Esophagus squamous epithelium (tissue), 5 donors: ENCODE measurements at places on chromosomes 7 and 10.

GRCh38 chr10:52216852-52217251, 97.2 kb upstream of the DKK1 start:
- no peak for DNase-seq

DNA sequence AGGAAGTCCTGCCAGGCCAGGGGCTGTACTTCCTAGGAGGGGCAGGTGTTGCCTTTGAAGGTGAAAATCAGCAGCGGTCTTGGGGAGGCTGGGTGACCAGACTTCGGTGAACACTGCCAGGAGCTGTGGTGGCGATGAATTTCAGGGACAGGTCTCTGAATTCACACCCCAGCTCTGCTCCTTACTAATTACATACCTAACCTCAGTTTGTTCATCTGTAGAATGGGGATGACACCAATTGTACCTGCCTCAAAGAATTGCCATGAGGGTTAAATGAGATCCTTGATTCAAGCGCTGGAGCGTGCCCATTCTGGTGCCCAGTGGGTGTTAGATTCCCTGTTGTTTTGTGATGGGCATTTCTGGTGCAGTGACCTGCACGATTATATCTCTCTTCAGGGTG, 102.8 kb downstream of the TACC2 start:
- DNase-seq = no peak

- no peak for DNase-seq
These were observed 8.0 kb downstream of the SUFU start for GRCh38 chr10:102511583-102512274.

GRCh38 chr7:149828357-149829309, 9.5 kb upstream of the ZNF862 start:
- no peak for DNase-seq

- no peak for DNase-seq
These were observed 434.4 kb downstream of the AUTS2 start for GRCh38 chr7:70032649-70033048.

DNA sequence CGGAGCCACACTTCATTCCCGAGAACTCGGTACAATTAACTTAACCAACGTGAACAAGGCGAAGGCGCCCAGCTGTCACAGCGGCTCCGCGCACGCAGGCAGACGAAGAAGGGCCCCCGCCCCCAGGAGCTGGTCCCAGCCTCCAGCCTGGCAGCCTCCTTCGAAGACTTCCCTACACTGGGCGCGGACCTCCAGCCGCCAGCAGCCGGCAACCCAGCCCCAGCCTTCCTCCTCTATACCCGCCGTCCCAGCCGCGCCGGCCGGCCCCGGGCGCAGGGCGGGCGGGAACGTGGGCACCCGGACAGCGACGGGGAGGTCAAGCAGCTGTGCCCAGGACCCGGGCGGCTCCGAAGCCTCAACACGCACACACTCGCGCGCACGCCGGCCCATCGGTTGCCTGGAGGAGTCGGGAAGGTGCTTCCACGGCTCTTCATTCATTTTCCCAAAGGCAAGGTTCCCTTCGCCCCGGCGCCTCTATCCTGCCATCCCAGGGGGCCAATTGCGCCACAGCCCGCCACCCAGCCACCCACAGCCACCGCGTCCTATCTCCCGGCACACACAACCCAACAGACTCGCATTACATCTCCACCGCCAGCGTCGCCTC, 1.6 kb downstream of the CHST15 start:
- DNase-seq = no peak

DNA sequence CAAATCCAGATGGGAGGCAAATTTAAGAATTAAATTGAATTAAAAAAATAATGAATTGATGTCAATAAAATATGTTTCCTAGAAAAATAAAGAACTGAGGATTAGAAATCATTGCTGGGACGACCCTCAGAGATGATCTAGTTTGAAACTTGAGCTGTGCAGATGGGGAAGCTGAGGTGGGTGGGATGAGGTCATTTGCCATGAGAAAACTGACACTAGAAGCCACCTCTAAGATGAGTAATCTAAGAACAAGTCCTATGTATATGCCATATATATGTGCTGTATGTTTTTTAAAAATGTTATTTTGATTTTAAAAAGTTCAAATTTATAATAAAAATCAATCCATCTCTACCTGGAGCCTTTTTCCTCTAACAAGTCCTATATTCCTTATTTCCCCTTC, 135.7 kb downstream of the RSU1 start:
- no peak for DNase-seq

DNA sequence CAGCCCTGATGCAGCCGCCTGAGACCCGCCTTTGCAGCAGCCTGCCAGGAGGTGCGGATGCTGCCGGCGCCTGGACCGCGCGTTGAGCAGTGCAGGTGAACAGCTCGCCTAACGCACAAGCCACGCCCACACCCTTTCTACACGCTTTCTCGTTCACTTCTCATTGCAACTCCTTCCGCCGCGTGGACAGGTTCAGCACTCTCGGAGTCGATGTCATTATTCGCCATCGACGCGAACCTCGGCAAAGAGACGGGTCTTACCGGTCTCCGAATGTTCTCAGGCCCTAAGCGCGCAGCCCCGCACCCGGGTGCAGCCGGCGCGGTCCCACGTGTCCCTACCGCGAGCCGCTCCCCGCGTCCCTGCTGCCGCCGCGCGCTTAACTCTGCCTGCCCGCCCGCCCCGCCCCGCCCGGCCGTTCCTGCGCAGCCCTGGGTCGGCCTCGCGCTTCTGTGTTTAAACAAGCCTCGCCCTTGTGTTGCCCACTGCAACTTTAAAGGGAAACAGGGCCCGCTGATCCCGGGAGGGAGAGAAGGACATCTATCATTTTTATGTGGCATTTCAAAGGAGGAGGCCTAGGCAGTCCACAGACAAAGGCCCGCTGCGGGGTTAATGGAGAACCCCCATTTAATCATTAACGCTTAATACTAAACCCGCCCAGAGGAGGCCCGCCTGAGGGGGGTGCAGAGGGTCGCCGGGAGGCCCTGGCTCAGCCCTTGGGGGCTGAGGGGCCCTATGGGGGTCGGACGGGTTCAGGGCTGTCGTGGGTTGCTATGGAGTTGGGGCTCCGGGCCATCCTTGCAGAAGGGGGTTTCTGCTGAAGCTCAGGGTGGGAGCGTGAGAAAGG, 128.5 kb downstream of the WDR11 start:
- DNase-seq = no peak

- no peak for DNase-seq
These were observed 365.4 kb downstream of the THSD7A start for GRCh38 chr7:11466517-11467105.

- DNase-seq = no peak
These were observed 570 bp upstream of the PRTFDC1 start for GRCh38 chr10:24952707-24953645.

GRCh38 chr7:94297397-94297838, 97.3 kb upstream of the COL1A2 start:
- DNase-seq = no peak

DNA sequence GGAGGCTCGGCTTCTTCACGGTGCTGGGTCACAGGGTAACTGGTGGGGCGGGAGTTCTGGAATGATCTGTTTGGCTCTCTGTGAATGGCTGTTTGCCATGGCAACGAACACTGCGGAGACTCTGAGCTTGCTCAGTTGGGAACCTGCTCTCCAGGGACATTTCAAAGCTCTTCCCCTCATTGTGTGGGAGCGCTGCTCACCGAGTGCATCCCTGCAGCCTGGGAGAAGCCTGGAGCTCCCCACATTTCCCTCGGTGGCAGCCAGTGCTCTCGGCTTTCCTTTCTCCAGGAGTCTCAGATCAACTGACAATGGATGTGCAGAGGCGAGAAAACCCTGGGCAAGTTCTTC, 57.6 kb upstream of the CACUL1 start:
- no peak for DNase-seq

DNA sequence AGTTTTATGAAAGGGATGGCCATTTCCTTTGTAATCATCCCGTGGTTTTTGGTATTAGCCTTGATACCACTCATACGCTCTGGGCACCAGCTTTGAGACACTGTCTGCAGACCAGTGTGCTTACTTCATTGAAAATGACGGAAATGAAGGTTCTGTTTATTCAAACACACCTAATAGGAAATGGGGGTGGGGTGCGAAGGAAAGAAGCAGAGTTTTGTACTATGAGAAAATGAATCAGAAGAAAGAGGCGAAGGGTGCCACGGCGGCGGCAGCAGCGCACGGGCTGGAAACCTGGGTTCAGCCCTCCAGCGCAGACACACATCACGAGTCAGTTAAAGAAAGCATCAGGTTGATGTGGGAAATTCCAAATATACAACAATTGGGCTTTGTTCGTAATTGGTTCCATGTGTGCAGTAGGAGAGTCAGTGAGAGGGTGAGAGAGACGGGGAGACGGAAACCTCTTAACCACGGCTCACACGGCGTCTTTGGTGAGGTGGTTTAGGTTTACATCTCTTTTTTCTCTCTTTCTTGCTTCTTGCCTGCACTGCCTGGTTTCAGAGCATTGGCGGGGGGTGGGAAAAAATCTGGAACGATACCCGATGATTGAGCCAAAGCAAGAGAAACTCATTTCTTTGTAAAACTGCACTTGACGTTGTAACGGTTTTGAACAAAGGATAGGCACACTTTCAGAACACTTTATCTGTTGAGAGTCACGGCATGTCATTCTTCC, 321.2 kb downstream of the FRMD4A start:
- DNase-seq = no peak

DNA sequence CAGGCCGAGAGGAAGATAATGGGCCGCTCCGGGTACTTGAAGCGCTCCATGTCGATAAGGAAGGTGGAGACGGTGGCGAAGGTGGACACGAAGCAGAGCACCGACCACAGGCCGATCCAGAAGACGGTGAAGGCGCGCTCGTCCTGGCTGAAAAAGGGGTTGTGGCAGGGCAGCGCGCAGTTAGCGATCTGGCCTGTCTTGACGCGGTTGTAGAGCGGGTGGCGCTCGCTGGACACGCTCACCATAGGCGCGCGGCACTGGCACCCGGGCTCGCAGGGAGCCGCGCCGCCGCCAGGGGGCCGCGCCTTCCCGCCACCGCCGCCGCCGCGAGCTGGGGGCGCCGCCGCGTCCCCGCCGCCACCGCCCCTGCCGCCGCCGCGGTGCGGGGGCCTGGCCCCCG, 1.6 kb downstream of the FZD8 start:
- DNase-seq = no peak

DNA sequence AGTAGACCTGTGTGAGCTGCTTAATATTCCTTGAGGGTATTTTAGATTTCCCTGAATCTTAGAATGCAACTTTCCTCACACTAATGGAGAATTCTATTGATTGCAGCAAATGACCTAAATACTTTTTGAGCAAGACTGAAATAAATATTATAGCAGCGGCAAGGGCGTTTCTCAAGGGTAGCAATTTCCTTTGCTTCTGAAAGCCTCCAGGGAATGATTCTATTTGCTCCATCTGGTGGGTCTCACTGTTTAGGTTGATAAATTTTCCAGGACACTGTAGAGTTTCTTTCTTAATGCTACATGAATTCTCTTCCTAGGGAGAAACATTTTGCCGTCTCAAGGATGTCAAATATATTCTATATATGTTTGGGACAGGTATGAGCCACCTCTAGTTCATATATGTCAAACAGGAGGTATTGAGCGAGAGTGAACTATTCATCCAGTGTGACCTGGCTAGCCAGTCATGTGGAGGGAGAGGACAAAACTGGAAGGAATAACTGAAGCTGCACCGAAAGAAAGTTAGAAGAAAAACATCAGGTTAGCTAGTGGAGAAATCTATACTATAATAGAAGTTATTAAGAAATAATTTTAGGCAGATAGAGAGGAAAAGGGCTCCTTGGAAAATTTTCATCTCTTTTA, 57.9 kb upstream of the FZD8 start:
- no peak for DNase-seq

DNA sequence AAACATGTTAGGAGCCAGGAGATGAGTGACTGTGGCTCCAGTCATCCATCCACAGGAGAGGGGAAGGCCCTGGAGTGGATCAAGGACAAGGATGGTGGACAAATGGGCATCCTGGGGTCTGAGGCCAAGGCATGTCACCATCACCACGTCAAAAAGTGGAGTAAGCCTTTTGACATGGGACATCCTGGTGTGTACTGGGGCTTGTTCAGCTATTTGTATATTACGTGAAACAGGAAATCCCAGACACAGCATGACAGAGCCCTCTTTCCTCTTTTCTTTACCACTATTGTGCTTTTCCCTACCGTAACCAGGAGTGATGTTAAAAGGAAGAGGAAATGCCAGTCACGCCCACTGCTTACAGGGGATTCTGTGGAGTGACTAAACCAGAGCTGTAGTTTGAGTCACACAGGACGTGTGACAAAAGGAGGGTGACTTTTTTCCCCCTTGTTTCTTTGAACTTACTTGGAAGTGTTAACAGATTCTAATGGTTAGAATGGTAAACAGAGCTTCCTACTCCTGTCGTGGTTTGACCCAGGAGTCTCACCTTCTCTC, 15.4 kb downstream of the ACSL5 start:
- no peak for DNase-seq

GRCh38 chr7:130831817-130832481, 97.9 kb upstream of the KLF14 start:
- DNase-seq = no peak

DNA sequence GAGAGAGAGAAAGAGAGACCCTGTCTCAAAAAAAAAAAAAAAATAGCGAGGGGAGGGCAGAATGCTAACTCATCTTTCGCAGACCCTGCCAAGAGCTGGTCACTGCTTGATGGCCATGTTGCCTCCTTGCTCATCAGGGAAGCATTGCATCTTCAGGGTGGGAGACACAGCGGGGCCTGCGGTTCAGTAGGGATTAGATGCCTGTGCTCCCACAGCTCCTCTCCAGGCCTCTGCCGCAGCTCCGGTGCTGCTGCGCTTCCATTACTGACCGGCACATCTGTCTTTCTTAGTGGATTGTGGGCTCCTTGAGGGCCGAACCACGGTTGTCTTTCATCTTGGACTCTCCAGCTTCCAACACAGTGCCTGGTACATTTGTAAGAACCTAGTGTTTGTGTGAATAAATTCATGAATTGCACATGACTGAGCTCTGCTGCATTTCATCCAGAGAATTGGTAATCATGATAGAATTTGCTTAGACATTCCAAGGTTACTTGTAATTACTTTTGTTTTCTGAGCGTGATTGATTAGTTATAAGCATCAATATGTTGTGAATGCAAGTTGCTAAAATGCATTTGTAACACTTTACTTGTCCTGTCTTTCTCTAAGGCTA, 16.8 kb downstream of the HK1 start:
- no peak for DNase-seq

DNA sequence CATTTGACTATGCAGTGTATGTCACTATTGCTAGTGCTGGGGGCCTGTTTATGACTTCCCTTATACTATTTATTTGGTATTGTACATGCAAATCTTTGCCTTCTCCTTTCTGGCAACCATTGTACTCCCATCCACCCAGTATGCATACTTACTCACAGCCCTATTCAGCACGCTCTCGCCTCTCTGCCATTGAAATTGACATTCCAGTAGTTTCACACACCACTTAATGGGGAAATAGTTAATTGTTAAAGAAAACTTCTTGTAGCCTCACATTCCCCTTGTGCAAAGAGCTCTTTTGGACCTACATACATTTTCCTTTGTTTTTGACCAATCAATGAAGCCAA, 9.9 kb downstream of the CLDN12 start:
- DNase-seq = no peak
